ENCODE measurements at places on chromosomes 12 and 14.
A peak's percentile ranks its signal among the peaks of the same experiment; 100 is the strongest.

DNA sequence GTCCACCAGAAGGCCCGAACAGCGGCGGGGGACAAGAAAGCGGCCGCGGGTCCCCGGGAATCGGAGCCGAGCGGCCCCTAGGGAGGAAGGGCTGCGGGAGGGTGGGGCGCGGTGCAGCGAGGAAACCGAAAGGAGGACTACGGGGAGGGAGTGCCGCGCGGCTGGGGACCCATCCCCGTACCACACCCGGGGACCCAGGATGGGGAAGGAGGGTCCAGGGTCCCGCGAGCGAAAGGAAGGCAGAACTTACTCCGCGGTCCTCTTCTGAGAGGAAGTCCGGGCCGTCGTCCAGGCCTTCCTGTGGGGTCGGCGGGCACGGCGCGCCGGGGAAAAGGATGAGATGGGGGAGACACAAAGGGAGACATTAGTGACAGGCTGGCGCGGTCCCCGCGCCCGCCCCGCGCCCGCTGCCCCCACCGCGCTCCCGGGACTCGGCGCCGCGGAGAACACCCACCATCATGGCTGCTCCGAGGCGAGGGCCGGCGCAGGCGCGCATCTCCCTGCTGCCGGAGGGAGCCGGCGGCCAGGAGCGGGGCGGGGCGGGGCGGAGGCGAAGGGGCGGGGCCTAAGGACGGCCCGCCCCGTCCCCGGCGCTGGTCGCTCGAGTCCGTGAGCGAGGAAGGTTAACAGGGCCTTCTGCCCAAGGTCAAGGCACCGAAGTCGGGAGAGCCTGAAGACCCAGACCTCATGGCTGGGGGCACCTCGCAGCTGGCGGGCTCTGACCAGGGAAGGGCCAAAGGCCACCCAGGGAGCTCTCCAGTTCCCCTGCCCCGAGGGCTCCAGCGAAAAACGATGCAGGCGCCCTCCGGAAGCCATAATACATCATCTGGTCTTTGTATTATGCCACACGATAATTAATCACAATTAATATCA lies at the start of gene SNX6:
SNX6 (minus strand) TSS at position 492 of the 873 bp plus-strand sequence; CDS start at position 460, 32 bp downstream.
- peak; percentile 89 for DNase-seq

GRCh38 chr14:68783408-68784225 lies 9.2 kb downstream of the ZFP36L1 start:
- no peak for DNase-seq

DNA sequence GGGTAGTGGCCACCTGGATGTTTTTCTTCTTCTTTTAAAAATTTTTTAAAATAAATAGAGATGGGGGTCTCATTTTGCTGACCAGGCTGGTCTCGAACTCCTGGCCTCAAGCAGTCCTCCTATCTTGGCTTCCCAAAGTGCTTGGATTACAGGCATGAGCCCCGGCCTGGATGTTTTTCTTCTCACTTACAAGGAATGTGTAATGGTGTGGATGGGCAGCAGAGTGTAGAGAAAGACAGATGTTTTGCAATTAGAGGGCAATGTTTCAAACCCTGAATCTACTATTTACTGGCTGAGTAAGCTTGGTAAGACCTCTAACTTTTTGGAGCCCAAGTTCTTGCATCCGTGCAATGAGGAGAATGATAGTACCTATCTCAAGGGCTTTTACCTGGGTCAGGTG lies 48.1 kb downstream of the ADCK1 start:
- peak; percentile 2 for DNase-seq

DNA sequence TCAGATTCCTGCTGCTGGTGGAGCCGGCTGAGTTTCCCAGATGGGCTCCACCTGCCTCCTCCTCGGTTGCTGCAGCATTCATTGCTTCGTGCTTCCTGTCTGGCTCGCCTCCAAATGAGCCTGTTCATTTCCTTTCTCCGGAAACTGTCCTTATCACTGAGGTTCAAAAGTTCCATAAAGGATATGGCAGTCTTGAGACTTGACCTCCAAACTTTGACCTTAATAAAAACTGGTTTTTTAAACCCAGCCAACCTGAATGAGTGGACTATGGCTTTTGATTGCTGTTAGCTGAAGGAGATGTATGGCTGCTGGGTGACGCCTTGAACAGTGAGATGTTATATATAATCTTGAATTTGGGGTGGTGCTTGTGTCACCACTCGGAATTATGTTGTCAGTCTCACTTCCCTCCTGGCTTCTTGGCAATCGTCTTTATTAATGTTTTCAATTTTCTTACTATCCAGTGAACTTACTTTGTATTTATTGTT lies 62.7 kb downstream of the RASSF3 start:
- DNase-seq: no peak

DNA sequence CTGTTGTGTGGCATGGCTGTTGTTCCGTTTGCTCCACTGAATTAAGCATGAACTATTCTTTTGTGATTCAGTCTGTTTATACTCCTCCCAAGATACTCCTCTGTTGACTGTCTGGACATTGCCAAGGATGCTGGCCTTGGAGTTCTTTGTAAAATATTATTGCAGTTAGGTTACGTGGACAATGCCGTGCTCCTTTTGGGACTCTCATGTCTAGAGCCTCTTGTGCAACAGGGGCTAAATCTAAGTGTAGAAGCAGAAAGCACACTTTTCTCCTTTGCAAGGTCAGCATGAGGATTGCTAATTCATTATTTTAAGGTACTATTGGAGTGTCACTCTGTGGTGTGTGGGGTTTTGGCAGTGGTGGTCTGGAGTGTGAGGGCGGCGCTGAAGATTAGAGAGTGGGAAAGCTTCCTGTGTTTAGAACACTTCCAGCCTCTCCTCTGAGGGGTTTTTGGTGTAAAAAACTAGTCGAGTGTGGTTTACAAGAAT lies 125.4 kb downstream of the SAMD4A start:
- DNase-seq: no peak

DNA sequence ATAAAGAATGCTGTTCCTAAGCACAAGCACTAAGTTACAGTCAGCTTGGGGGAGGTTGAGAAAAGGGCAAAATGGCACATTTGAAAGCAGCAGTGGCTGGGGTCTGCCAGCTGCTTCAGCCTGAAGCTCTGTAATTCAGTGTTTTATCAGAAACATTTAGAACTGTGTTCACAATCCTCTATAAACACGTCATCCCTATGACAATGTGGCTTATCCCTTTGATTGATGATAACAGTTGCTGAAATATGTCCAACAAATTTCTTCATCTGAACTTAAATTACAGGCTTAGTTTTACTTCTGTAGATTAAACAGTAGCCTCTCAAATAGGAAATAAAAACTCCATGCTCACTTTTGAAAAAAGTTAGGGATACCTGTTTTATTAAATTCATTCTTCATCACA lies 108.8 kb downstream of the VEZT start:
- DNase-seq: no peak

DNA sequence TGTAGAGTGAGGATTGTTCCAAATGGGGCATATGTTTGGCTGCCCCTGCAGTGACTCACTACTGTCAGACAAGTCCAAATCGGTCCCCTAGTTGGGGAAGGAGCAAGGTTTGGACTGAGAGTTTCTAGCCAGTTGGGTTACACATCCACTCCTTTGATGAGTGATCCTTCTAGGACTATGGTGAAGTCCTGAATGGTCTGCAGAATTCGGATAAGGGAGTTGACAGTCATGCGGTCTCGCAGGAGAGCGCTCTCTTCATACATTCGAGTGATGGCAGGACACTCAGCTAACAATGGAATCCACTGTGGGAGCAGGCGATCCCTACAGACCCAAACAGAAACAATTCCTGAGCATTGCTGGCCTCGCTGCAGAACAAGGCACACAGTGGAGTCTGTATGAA lies 61.5 kb upstream of the SINHCAF start:
- no peak for DNase-seq

DNA sequence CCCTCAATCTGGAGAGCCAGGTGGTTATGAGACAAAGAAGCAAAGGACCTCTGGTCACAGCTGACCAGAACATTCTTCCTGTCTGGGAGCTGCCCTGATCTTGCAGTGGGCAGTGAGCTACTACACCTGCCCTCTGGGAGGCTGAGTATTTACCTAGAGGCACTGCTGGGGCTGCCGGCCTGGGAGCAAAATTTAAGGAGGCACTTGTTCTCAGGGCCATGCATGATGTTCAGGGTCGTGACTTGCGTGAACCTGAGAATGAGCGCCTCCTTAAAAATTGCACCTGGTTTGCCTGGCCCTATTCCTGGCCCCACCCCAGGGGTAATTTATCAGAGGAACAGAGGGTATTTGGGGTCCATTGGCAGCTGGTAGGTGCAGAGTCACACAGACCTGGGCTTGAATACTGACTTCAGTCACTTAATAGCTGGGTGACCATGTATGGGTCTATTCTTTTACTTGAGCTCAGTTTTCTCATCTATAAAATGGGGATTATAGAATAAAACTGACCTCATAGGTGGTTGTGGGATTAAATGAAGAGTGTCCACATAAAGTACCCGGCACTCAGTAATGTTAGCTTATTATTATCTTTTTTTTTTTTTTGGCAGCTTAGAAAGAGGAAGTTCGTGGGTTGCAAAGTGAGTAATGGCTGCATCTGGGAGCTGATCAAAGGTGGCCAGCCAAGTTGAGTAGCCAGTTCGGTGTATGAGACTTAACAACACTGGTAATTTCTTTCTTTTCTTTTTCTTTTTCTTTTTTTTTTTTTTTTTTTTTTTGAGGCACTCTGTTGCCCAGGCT lies 107.4 kb upstream of the MED13L start:
- no peak for DNase-seq

GRCh38 chr14:94307410-94307992 lies 14.4 kb upstream of the SERPINA10 start:
- DNase-seq: no peak

Data from right forelimb (tissue), 1 donor.